ENCODE measurements at places on chromosomes 7 and 10.

- no peak for DNase-seq
Measured at GRCh38 chr7:116692401-116693308, 20.7 kb downstream of the MET start.

- DNase-seq = no peak
Measured at GRCh38 chr7:47330561-47331178, 251.2 kb downstream of the TNS3 start.

DNA sequence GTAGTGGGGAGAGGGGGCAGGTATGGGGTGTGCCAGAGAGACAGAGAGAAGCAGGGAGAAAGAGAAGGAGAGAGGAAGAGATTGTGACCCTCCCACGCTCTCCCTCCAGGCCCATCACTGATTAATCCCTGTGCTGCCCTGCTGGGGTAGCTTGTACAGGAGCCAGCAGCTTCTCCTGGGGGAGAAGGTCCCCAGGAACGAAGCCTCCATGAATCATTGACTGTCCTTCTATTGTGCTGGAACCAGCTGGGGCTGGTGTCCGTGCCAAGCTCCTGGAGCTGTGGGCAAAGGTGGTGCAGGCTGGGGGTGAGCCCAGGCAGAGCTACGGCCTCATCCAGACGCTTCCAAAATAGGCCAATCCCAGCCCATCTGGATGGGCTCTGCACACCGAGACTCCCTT, 20.9 kb downstream of the AQP1 start:
- DNase-seq = no peak

GRCh38 chr10:440127-440526, 249.3 kb downstream of the DIP2C start:
- DNase-seq = no peak

DNA sequence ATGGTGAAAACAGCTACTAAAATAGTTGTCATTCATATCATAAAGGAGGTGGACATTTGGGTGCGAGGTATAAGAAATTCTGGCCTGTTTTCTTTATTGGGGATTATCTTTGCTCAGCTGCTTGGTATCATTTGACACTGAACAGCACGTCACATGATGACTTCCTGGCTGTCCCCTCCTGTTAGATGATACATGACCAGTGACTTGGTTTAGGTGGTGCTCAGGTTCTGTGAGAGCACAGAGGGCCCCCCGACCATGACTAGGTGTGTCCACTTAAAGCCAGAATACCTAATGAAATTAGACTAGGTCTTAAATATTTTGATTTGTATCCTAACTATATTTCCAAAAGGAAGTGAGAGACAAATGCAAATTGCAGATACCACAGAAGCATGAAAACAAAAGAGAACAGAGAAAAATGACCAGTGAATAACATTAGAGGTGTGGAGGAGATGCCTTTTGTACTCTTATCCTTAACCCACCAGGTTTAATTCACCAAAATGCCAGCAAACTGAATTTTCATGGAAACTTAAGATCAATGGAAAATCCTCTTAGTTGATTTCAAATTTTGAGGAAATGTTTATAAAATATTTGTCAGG, 50.6 kb upstream of the GJD4 start:
- DNase-seq = no peak

GRCh38 chr10:69718951-69719350, 82.8 kb upstream of the COL13A1 start:
- no peak for DNase-seq

GRCh38 chr7:100024020-100024619, 8.7 kb downstream of the ZKSCAN1 start:
- no peak for DNase-seq

- DNase-seq = no peak
Measured at GRCh38 chr7:35848725-35849124, 47.9 kb downstream of the SEPTIN7 start.

- no peak for DNase-seq
Measured at GRCh38 chr10:1094112-1095057, 38.2 kb downstream of the WDR37 start.

DNA sequence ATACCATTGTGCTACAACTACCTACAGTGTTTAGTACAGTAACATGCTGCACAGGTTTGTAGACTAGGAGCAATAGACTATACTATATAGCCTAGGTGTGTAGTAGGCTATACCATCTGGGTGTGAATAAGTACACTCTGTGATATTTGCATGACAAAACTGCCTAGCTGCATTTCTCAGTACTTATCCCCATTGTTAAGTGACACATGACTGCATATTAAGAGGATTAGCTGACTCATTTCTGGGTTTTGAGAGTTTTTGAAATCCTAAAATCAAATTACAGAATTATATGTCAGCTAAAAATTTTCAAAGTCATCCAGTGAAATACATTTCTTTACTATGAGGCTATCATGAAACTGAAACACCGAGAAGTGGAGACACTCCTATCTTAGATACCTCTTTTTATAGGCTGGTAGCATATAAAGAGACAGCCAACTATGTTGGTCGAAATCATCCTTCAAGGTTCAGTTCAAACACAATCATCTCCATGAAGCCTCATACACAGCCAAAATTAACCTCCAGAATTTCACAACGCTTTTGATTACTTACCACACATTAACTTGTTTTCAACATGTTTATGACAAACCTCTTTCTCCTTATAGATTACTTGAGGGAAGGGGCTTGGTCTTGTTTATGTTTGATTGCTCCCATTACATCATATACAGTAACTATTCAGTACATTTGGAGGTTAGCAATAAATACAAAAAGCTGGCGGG, 89.8 kb upstream of the ANK3 start:
- DNase-seq = no peak

DNA sequence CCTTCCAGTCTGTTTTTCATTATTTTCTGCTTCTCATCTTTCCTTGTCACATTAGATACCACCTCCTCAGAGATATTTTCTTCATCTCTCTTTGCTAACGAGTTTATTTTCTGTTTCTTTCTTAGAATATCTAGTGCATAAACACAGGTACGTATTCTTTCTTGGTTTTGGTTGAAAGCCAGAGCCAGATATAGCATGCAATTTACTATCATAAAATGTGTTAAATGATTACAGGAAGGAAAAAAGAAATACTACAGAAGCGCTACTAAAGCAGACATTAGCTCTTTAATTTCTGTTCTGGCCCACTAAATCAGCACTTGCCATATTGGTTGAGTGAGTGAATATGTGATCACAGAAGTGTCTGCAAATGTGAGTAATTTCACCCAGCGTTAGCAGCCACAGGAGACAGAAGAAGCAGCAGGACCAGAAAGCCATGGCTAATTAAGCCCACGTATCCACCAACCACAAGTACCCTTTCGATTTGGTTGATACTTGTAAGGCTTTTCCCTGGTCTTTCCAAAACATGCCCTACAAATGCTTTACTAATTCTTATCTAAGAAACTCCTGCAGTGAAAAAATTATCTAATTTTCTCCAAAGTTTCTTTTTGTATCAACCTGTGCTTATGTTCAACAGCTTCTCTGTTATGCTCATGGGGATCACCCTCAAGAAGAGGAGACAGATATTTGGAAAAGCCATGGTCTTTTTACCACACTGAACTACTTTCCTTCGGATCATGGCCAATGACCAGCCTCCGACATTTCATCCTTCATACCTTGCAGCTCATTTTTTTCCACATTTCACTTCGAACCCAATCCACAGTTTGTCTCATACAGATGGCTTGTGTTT, 23.1 kb upstream of the MACC1 start:
- DNase-seq = no peak

DNA sequence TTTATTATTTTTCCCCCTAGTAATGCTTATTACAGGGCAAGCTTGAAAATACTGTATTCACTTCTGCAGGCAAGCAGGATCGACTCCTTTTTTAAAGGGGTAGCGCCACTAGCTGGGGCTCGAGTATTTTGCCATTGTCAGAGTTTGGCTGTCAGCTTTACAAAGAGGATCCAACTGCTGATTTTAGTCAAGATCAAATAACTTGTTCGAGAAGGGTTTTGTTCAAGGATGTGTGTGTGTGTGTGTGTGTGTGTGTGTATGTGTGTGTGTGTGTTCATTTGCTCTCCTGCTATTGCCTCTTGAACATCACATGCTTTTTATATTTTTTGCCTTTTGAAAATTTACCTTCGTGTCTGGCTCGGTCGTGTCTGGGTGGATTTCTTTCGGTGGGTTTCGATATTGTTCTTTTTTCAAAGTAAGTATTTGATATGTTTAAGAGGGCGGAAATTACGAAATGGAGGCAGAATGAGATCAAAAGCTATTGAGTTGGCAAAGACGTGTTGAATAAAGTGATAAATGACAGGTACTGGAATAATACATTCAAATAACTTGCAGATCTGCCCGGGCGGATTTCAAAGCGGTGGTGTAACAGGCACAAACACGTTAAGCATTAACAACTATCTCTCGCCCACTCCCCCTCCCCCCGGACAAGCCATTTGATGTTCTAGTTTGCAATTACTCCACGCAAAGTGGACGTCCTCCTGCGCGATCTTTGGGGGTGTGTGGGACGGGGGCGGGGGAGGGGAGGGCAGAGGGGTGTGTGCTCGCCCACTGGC, 1.1 kb downstream of the ARID5B start:
- no peak for DNase-seq

- no peak for DNase-seq
Measured at GRCh38 chr10:72812415-72812752, 81.2 kb upstream of the OIT3 start.

GRCh38 chr7:32462977-32463376, 27.2 kb downstream of the LSM5 start:
- DNase-seq = peak; percentile 55

- DNase-seq = no peak
Measured at GRCh38 chr7:44201813-44202212, 1.0 kb downstream of the YKT6 start.

DNA sequence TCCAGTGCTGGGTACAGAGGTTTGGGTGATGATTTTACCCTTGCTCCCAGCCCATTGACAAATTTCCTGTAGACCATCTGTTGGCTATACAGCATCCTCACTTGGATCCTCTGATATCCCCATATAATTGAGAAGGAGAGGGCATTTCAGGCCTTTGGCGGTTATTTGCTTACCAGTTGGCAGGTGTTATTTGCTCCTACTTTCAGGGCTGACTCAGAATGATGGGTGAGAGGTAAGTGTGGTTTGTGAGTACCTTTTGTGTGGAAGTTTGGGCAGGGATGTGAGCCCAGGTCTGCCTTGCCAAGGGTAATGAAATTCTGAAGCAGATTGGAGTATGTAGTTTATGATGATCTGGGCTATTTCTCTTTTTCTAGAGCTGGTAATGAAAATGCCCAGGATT, 93.6 kb downstream of the LRMDA start:
- DNase-seq = no peak

DNA sequence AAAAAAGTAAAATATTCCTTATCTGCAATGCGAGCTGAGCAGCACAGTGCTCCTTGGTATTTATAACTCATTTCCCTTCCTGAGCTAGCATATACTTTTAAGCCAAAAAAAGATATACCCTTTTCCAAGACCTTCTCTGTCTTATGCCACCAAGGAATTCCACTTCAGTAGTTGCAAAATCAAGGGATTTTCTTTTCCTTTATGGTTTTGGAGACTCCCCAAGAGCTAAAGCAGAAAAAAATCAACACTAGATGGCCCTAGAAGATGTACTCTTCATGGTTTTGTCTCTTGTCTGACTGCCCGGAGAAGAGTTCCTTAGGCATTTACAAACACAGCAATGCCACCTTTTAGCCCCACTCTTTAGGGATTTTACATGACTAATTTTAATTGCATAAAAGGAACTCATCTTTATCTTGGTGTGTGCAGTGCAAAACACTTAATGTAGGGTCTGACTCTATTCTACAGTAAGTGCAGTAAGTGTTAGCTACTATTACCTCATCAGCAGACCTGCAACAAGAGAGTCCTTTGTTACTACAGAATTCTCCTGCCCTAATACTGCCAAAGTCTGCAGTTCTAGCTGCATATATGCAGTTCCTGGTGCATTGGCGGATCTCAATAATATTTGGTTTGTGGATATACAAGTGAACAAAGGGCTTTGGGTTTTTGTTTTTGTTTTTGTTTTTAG, 443.3 kb downstream of the GFRA1 start:
- DNase-seq = no peak

GRCh38 chr7:32048970-32049491, 21.2 kb downstream of the PDE1C start:
- peak; percentile 32 for DNase-seq

GRCh38 chr10:114748241-114748640, 73.3 kb upstream of the FHIP2A start:
- DNase-seq = no peak

DNA sequence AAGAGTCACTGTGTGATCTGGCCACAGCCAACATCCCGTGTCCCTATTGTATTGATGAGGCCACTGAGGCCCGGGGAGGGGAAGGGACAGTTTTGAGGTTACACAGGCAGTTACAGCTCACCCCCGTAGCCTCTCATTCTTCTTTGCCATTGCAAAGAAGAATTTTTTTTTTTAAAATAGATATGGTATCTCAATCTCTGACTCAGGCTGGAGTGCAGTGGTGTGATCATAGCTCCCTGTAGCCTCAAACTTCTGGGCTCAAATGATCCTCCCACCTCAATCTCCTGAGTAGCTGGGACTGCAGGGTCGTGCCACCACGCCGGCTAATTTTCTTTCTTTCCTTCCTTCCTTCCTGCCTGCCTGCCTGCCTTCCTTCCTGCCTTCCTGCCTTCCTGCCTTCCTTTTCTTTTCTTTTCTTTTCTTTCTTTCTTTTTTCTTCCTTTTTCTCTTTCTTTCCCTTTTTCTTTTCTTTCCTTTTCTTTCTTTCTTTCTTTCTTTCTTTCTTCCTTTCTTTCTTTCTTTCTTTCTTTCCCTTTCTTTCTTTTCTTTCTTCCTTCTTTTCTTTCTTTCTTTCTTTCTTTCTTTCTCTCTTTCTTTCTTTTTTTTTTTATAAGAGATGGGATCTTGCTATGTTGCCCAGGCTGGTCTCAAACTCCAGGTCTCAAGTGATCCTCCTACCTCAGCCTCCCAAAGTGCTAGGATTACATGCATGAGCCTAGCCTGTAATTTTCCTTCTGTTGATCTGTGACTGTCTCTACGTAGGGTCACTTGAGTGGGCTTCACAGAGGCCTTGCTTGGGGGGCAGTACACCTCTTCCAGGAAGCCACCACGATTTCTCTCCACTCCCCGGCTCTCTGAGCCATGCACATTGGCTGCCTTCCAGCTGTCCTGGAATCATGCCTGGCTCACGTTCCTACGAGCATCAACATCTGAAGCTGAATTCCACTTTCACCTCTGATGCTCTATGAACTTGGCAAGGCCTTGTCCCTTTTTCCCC, 31.3 kb downstream of the TMEM270 start:
- no peak for DNase-seq

DNA sequence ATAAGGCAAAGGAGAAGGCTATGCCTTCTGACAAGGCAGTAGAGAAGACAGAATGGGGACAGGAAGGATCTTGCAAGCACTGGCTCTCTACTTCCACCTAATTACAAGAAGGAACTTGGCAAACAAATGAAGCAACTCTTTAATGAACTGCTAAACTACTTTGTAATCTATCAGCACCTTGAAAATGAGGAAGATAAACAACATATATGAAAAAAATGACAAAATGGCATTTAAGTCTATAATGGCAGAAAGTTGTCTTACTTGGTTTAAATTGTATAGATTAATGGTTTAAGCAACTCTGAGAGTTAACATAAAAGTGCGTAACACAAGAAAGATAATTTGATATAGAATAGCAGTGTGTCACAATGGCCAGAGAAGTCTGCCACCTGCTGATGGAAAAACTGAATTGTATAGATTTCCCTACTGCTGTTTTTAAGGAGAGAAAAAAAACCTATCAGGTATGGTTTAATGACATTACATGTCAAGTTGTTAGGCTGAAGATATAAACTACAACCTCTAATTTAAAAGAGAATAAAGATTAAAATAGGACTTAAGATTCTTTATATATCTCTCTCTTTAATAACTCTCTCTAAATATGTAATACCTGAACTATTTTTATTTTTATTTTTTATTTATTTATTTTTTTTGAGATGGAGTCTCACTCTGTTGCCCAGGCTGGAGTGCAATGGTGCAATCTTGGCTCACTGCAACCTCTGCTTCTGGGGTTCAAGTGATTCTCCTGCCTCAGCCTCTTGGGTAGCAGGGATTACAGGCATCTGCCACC, 11.8 kb downstream of the NT5C3A start:
- DNase-seq = peak; percentile 5
